Stimulated activated CD8-positive, alpha-beta memory T cell treated with anti-CD3 and anti-CD28 coated beads, Interleukin-4, amount 100 ng/mL, for 1 hour (primary cell): ENCODE measurements at places on chromosomes 16 and 17.
A peak's percentile ranks its signal among the peaks of the same experiment; 100 is the strongest.

DNA sequence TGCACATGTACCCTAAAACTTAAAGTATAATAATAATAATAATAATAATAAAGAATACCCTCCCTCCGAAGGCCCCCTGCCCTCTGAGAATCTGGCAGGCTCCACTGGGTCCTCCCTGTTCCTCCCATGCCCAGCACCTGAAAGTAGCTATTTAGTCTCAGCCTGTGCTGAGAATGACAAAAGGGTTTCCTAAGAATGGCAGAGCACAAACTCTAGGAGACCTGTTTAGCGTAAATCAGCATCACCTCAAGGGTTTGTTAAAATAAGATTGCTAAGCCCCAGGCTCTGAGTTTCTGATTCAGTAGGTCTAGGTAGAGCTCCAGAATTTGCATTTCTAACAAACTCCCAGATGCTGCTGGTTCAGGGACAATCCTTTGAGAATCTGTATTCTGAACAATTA, 606.8 kb upstream of the CDH11 start:
- DNase-seq: no peak

DNA sequence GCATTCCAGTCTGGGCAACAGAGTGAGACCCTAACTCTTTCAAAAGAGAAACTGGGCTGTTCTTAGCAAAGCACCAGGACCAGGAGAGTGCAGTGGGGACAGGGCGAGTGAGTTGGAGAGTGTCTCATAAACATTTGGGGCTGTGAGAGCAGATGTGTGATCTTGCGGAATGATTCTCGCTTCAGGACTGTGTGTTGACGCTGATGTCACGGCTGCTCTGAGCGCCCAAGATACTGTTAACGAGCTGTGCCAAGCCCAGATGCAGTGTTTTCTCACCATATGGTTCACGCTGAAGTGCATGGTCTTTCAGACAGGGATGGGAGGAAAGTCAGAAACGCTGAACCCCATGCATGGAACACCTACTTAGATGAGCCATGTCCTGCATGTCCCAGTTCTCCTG, 438.2 kb downstream of the HS3ST4 start:
- no peak for DNase-seq

DNA sequence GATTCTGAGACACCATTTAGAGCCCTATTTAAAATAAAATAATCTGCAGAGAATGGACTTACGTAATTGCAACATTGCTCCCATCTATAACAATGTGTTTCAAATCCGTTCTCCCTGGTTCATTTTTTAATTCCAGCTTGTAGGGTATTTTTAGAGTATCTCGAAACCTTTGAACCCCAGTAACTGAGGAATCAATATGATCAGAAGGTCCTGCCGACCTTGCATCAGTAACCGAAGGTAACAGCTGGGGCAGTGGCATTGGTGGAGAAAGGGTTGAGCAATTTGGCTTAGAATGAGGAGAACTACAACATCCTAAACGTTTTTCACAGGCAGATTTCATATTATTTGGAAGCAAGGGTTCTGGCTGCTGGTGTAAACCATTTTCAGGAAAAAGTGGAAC, 49.3 kb downstream of the N4BP1 start:
- no peak for DNase-seq

GRCh38 chr16:65312071-65312470, 190.2 kb upstream of the CDH11 start:
- no peak for DNase-seq

GRCh38 chr17:66302761-66303626, 581 bp downstream of the PRKCA start:
- DNase-seq: peak; percentile 17

DNA sequence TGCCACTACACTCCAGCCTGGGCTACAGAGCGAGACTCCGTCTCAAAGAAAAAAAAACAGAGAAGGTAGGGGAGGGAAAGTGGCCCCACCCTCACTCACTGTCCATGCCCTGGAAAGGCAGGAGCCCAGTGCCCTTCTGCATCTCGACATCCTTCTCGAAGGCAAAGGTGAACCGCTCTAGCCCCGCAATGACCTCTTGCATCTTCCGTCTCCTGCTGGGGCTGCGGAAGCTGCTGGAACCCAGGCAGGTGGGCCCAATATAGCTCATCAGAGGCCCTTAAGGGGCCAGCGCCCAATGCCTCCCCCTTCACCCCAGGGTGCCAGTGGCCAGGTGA, at the start of gene CPSF4L:
CPSF4L (minus strand) TSS at position 264 of the 335 bp plus-strand sequence; CDS start at position 202, 62 bp downstream.
- no peak for DNase-seq

- DNase-seq: no peak
These were observed 46.4 kb downstream of the MYH11 start for GRCh38 chr16:15810411-15810810.

GRCh38 chr17:66726371-66726770, 108.5 kb upstream of the CACNG5 start:
- no peak for DNase-seq

- no peak for DNase-seq
These were observed 26.1 kb upstream of the UBE2I start for GRCh38 chr16:1283296-1283695.

DNA sequence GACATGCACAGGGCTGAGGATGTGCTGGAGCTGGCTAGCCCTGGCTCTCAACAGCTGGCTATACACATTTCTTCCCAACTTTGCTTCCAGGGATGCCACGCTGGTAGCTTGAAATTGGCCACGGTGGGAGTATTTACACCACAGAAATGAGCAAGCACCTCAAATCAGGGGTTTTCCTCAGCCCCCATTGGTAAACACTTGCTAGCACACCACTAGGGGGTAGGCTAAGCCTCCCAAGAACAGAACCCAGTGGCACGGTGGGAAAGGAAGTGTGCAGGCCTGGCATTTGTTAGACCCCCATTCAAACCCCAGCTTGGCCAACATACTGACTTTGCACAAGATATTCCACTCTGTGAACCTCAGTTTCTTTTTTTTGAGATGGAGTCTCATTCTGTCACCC, 12.9 kb downstream of the DRC3 start:
- no peak for DNase-seq

- no peak for DNase-seq
These were observed 60.4 kb downstream of the ZDHHC7 start for GRCh38 chr16:84950906-84951305.

GRCh38 chr16:24051125-24051524, 205.0 kb upstream of the CACNG3 start:
- DNase-seq: no peak

GRCh38 chr16:12412890-12413289, 390.8 kb downstream of the CPPED1 start:
- no peak for DNase-seq

- no peak for DNase-seq
These were observed 270.7 kb upstream of the SOX9 start for GRCh38 chr17:71849783-71850768.

DNA sequence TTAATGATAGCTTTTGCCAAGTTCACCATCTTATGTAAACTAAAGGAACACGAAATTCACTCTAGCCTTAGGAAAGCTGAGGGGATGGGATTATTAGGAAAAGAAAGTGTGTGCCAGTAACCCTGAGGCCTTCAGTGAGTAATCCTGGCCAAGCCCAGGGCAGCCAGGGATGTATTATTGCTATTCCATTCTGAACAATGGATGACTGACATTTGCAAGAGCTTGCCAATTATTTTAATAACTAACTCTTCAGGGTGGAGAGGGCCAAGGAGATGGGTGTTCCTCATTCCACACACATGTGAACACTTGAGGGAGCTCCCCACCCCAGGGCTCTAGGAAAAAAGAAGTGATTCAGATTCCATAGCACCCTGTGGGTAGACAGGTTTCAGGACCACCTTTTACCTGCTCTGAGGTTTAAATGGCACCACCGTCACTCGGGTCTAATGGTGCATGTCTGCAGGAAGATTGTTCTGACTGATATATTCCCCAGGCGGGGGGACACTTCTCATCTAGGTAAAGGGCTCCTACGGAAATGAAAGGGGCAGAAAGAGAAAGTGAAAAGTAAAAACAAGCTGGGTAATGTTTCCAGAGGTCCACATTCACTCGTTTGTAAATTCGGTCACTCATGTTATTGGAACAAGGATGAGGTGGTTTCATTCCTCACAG, 41.5 kb downstream of the TK2 start:
- no peak for DNase-seq

GRCh38 chr16:66619534-66620428, 15.3 kb downstream of the CMTM3 start:
- no peak for DNase-seq

GRCh38 chr16:54462151-54462651, 175.6 kb upstream of the IRX3 start:
- no peak for DNase-seq

GRCh38 chr17:14986127-14986526, 279.0 kb downstream of the PMP22 start:
- no peak for DNase-seq

- peak; percentile 78 for DNase-seq
These were observed at the start of gene ELOB for GRCh38 chr16:2777231-2777902. ELOB (minus strand) TSS chr16:2777280; CDS start chr16:2777239, 41 bp downstream.

DNA sequence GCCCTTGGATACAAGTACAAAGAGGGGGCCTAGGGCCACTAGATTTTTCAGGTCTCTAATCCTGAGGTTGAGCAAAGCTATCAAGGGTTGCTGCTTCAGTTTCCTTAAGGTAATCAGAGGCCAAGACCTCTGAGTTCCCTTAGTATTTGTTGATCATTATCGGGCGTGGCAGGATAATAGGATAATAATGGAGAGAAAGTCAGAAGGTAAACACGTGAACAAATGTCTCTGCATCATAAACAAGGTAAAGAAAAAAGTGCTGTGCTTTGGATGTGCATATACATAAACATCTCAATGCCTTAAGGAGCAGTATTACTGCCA, 41.5 kb upstream of the YPEL2 start:
- DNase-seq: no peak

DNA sequence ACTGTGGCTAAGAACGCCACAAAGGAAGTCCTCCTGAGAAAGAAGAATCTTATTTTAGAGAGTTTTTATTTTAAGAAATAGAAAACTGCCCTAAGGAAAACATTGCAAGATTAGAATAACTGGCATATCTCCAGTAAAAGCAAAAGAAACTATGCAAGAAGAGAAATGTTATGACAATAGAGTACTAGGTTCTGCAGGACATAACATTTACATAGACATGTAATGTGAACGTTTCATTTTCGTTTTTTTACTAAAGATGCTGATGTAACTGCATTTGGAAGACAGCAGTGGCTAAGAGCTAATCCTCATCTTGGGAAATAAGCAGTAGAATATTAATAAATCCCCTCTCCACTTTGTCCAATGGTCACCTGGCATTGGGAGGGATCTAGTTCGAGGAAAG, 7.8 kb upstream of the ASGR2 start:
- no peak for DNase-seq

DNA sequence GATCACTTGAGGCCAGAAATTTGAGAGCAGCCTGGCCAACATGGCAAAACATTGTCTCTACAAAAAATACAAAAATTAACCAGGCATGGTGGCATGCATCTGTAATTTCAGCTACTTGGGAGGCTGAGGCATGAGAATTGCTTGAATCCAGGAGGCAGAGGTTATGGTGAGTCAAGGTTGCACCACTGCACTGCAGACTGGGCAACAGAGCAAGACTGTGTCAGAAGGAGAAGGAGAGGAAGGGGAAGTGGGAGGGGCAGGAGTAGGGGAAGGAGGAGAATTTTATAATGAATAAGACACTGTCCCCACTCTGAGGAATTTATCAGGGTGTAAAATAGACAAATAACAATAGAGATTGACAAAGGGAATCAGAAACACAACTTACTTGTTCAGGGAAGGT, 440.6 kb upstream of the DYNLRB2 start:
- no peak for DNase-seq

GRCh38 chr16:82192665-82193064, 22.6 kb upstream of the MPHOSPH6 start:
- no peak for DNase-seq

GRCh38 chr17:9700754-9701476, 55.6 kb downstream of the USP43 start:
- DNase-seq: no peak

DNA sequence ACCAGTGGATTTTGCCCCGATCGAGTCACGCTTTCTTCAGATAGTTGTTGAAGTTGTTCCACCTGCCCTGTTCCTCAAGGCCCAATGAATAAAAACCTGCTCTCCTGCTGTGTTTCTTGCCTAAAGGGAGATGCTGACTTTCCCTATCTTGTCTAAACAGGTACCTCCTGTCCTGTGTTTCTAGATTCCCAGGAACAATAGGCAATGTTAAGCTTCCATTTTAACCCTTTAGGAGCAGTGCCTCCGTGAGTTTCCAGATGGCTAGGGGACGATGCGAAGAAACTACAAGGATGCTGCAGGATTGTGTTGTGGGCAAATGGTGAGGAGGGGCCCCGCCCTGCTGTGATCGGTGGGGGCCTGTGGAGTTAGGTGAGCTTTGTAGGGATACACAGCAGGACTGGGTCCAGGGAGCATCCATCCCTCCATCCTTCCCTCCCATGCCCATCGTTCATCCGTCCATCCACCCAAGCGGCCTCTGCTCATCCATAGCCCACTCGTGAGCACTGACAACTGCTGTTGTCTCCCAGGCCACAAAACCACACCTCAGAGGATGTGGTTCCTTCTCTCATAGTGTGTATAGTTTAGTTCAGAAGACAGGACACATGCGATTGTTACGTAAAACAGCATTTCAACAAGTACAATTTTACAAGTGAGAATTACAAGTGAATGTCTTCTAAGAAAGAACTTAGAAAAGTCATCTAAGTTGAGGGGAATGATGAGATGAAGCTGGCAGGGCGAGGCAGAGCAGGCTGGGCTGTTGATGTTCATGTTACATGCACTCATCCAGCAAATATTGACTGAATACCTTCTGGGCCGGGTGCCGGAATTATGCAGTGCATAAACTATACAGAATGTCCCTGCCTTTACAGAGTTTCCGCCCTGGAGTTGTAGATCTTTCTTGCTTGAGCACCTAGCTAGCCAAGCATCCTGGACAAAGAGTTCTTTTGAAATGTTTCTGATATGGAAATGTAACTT, 5.2 kb downstream of the ARSG start:
- DNase-seq: no peak

GRCh38 chr17:69451416-69452394, 37.2 kb downstream of the MAP2K6 start:
- DNase-seq: no peak

DNA sequence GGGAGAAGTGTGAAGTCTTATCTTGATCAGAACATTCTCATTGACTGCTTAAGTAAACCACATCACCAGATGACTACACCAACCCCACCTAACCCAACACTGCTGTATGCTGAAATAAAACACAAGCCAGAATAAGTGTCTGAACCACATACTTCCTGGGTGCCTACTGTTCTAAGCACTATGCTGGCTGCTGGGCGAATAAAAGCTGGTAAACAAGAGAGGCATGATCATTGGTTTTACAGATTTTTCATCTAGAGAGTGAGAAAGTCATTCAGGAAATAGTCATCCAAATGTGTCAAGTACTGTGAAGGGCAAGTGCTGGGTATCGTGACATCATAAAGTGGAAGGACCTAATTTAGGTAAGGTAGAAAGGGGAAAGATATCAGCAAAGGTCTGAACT, 199.0 kb upstream of the SOX9 start:
- DNase-seq: no peak

- DNase-seq: no peak
These were observed 42.8 kb downstream of the SRCIN1 start for GRCh38 chr17:38562903-38563302.

GRCh38 chr16:88078111-88078775, 127.0 kb downstream of the BANP start:
- no peak for DNase-seq

- no peak for DNase-seq
These were observed 53.4 kb downstream of the CACNG3 start for GRCh38 chr16:24309258-24310142.

GRCh38 chr16:56713794-56714193, 16.1 kb upstream of the NUP93 start:
- DNase-seq: no peak
